ENCODE measurements at places on chromosomes 7 and 10.

GRCh38 chr7:935164-935873 lies 19.2 kb downstream of the ADAP1 start:
- DNase-seq: no peak

- DNase-seq: no peak
These were observed 21.8 kb downstream of the PRKCQ start for GRCh38 chr10:6558272-6558671.

DNA sequence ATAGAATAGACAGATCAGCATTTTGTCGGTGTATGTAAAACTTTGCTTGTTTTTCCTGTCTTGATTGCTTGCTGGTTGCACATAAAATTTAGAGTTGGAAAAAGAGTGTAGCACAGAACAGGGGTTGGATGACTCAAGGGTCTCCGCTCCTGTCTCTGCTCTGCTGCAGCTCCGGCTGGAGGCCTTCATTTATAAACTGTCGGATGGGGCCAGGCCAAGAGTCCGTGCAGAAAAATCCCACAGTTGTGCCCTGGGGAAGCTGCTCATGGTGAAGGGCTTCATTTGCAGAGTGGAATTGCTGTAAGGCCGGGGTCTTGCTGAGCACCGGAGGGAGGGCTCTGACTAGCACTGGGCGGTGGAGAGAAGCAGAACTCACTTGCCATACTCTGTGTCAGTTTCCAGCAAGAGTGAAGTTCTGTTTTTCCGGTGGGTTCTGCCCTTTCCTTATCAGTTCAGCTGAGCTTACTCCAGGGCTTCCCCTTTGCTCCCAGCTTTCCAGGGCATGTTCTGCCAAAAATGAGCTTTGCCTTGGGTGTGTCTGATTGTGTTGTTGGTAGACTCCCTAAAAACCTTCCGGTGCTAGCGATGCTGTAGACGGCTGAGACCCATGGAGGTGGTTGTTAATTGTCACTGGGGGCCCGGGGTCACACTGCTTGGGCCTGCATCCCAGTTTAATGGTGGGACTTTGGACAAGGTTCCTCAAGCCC lies 67.2 kb downstream of the CAMK1D start:
- DNase-seq: no peak

GRCh38 chr10:132450825-132451505 lies 54.0 kb downstream of the PWWP2B start:
- DNase-seq: no peak

DNA sequence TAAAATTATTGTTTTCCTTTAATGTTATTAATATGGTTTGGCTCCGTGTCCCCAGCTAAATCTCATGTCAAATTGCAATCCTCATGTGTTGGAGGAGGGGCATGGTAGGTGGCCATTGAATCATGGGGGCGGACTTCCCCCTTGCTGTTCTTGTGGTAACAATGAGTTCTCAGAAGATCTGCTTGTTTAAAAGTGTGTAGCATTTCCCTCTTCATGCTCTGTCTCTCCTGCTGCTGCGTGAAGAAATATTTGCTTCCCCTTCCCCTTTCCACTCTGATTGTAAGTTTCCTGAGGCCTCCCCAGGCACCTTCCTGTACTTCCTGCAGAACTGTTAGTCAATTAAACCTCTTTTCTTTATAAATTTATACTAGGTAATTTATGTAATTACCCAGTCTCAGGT lies 27.5 kb downstream of the VIM start:
- DNase-seq: no peak

DNA sequence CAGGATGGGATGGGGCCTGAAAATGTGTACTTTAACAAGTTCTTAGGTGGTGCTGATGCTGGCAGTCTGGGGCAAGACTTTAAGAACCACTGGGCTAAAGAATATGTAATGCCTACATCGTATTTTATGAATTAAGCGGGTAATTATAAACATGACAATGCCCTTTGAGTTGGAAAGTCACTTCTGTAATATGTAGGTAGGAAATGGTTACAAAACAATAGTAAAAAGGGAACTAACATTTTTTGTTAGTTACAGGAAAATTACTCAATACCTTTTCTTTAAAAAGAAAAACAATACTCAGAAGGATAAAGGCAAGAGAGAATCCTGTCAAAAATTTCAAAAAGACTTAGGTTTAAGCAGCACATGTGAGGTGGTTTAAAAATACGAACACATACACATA lies 48.3 kb upstream of the STEAP4 start:
- DNase-seq: no peak

DNA sequence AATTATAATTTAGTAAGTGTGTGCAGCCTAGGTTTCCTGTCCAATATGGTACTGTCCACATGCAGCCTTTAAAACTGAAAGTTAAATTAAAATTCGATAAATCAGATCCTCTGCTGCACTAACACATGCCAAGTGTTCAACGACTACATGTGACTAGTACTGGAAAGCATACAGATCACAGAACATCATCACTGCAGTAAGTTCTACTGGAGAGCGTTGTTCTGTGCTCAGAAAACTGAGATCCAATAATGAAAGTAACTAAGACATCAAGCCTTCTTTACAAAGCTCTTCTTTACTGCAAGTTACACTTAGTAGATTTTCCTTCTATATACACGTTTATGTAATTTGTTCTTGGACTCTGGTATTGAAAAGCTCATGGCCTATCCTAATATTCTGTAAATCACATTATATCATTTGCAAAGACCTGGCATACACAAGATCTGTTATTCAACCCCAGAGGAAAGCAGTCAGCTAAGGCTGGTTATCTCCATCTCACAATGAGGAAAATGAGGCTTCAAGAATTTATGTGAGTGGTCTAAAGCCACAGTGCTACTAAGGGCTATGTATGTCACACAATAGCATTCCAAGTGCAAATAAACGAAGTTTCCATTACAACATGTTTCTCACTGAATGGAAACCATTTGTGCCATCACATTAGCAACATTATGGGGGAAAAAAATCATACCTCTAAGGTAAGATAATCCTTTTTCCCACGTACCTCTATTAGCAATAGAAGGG lies 77.6 kb downstream of the VPS41 start:
- DNase-seq: no peak

DNA sequence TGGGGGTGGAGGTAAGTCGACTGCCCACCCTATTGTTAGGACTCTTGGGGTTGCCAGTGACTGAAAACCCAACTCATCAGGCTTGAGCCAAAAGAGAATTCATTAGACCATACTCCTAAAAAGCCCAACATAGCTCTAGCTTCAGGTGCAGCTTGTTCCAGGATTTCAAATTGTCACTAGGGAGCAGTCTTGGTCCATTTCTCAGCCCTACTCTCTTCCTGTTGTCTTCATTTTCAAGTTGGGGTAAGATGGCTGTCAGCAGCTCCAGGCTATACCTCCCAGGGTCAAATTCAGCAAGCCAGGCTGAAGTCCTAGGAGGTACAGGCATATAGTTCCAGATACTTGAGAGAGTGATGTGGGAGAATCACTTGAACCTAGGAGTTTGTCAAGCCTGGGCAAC lies 14.9 kb upstream of the COL13A1 start:
- DNase-seq: peak; percentile 27

DNA sequence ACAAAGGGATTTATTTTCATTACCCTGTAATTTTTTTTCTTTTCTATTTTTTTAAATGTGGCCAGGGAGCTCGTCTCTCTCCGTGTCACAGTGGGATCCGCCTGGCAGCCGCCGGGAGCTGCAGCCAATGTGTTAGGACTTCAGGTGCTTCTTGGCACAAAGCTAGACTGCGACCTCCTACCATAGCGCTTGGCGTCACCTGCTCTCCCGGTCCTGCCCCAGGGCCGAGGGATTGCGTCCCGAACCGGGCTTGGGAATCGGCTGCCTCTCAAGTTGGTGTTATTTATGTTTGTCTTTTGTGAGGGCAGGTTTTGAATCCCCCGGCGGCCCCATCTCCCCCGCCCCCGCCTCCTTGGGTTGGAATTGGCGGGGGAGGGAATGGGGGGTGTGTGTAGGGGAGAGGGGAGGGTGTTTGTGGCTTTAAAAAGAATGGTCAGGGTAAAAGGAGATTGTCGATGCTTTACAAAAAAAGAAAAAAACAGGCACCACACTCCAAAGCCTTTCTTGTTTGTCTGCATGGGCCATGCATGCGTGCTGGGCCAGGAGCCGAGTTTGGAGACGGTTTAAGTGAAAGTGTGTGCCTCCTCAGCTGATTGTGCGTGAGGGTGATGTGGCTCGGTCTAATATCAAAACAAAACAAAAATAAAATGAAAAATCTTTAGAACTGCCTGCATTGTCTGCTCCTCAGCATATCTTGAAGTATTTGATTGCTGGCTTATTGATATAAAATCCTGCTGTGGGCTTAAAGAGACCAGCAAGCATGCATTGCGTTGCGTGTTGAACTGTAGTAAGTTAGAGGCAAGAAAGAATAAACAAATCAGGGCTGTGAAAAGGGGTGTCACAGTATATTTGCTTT lies 1.2 kb downstream of the PPP1R9A start:
- DNase-seq: peak; percentile 42

GRCh38 chr10:77630507-77630848 lies 7.1 kb downstream of the KCNMA1 start:
- no peak for DNase-seq

GRCh38 chr7:68783684-68784083 lies 814.6 kb upstream of the AUTS2 start:
- no peak for DNase-seq

GRCh38 chr7:151062399-151063211 lies 3.2 kb downstream of the SLC4A2 start:
- peak; percentile 57 for DNase-seq

GRCh38 chr7:140304191-140304799 lies 94.0 kb downstream of the SLC37A3 start:
- no peak for DNase-seq

GRCh38 chr7:79820387-79820786 lies 314.2 kb upstream of the GNAI1 start:
- DNase-seq: peak; percentile 37

- no peak for DNase-seq
These were observed 77.1 kb upstream of the GNAI1 start for GRCh38 chr7:80057488-80057887.

DNA sequence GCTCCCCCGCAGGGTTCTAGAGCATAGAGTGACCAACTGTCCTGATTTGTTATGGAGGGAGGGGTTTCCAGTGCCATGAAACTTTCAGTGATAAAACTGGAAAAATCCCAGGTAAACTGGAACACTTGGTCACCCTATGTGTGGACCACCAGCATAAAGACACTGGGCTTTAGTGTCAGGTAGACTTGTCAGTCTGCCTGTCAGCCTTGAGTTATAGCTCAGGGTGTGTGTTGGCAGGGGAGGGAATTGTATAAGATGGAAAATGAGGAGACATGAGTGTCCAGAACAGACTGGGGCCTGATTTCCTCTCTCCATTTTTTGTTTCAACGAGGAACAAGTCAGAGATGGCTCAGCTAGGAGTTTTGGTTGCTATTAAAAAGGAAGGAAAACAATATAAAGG lies 10.2 kb upstream of the EFCAB10 start:
- DNase-seq: no peak

DNA sequence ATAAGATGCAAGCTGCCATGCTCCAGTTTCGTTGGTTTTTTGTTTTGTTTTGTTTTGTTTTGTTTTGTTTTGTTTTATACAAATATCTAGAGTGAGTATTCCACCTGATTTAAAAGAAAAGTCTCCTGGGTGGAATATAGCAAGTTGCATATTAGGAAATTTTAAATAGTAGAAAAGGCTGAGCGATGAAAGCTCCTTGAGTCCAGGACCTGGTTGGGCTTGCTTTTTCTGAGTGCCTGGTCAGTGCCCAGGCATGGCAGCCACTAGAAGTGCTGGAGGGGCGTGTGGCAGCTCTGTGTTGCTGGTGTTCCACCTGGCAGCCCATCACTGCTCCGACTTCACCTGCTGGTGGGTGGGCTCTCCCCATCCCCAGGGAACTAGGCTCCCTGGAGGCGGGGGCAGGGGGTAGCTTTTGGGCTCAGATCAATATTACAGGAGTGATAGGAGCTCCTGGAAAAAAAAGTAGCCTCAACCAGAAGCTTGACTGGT lies 8.0 kb downstream of the COL17A1 start:
- no peak for DNase-seq

DNA sequence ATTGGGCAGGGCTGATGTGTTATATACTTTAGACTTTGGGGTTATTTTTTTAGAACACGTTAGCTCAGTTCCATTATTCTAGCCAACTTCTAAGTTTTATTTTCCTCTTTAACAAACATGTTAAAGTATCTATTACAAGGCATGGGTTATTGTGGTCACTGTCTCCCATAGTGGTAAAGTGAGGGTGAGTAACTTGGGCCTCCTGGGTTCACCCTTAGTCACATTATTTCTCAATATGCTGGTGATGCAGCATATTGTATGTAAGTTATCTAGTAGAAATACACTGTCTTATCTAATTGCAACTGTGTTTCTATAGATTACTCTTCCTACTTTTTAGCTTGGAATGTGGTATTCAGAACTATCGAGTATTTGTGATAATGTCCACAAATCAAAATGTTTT lies 65.9 kb downstream of the BBS9 start:
- DNase-seq: no peak

- DNase-seq: no peak
These were observed 9.9 kb downstream of the EPDR1 start for GRCh38 chr7:37930226-37930948.

DNA sequence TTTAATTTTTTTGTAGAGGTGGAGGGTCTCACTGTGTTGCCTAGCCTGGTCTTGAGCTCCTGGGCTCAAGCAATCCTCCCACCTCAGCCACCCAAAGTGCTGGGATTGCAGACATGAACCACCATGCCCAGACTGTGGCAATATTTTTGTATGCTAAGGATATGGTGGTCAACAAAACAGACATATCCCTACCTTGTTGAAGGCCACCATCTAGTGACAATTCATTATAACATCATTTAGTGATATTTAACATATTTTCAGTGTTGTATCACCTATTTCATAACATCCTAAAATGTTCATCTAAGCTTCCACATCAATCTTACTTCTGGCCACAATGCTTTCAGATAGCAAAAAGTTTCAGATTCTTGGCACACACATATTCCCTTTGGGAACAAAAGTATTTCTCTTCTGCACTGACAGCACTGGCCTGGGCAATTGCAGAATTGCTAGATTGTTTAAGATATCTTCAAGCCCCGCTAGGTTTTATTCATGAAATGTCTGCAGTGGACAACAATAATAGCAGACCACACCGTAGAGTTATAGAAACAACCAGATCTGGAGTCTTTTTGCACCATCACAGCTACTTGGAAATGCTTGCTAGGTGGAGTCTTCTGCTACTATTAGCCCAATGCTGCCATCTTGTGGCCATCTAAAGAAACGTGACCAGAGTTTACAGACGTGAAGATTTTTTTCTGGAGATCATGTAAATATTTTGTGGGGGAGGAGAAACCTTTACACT lies 58.4 kb downstream of the DNAJC12 start:
- peak; percentile 69 for DNase-seq

DNA sequence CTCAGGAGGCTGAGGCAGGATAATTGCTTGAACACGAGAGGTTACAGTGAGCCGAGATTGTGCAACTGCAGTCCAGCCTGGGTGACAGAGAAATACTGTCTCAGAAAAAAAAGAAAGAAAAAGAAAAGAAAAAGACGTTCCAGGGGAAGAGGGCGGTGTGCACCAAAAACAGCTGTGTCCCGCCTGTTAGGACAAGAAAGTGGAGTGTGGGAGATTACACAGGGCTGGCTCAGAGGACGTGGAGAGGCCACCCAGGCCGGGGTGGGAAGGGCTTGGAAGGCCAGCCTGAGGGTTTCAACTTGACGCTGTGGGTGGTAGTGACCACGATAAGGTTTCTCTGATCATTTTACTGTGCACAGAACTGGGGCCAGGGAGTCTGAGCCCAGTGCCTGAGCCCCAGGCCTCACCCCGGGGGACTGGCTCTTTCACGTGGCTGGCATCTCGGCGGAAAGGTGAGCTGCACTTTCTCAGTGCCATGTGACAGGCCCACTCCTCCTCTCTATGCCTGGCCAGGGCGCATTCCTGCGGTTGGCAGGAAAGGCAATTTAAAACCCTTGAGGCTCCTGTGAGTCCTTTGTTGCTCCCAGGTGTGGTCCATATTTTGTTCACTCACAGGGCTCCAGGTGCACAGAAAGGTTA lies 13.9 kb downstream of the RHBDD2 start:
- no peak for DNase-seq

Measured in HEK293T (cell line).